ENCODE measurements at places on chromosomes 2 and 18.

- H3K27me3 ChIP-seq = no peaks in the 10 kb centered on the region
- H3K27ac ChIP-seq = no peak overlapping the region
- no peaks in the 10 kb centered on the region for H3K36me3 ChIP-seq
- H3K4me3 ChIP-seq = no peak overlapping the region
Observed at GRCh38 chr18:10052871-10053270, 139.1 kb downstream of the VAPA start.

- H3K4me1 ChIP-seq = peaks cover 1% of the 10 kb centered on the region
- no peak for DNase-seq
- no peak overlapping the region for H3K4me3 ChIP-seq
- no peaks in the 10 kb centered on the region for H3K27me3 ChIP-seq
Observed at GRCh38 chr2:101509499-101510284, 34.8 kb upstream of the RFX8 start.

GRCh38 chr2:63610525-63610924 is 21.8 kb downstream of the MDH1 start:
- H3K27ac ChIP-seq = no peak overlapping the region
- H3K4me3 ChIP-seq = no peak overlapping the region
- H3K27me3 ChIP-seq = no peaks in the 10 kb centered on the region
- peaks cover 17% of the 10 kb centered on the region for H3K36me3 ChIP-seq
- no peaks in the 10 kb centered on the region for H3K4me1 ChIP-seq
- DNase-seq = no peak

- H3K36me3 ChIP-seq = no peaks in the 10 kb centered on the region
- H3K27me3 ChIP-seq = peaks cover 17% of the 10 kb centered on the region
- no peak overlapping the region for H3K4me3 ChIP-seq
- no peak for DNase-seq
- H3K4me1 ChIP-seq = no peaks in the 10 kb centered on the region
Observed at GRCh38 chr2:149075853-149076252, 37.4 kb downstream of the LYPD6B start.

DNA sequence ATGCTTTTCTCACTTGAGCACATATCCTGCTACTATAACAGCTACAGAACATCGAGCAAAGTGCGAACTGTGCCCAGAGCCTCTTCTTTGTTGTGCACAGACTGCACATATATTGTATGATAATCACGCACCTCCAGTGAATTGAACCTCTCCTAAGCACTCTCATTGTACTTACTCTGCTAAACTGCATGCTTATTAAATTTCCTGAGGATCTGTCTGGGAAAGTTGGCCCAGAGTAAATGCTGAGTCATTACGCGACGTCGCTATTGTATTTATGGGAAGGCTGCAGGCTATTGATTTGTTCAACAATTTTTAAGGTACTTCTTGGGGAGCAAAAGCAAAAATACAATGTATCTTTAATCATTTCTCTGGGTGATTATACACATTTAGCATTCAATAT is 399.6 kb upstream of the DSEL start:
- no peaks in the 10 kb centered on the region for H3K4me1 ChIP-seq
- no peaks in the 10 kb centered on the region for H3K27me3 ChIP-seq
- no peaks in the 10 kb centered on the region for H3K36me3 ChIP-seq
- no peak overlapping the region for H3K4me3 ChIP-seq
- no peak for DNase-seq

- no peak for DNase-seq
- H3K27ac ChIP-seq = no peak overlapping the region
- H3K4me3 ChIP-seq = no peak overlapping the region
- H3K27me3 ChIP-seq = no peaks in the 10 kb centered on the region
- H3K36me3 ChIP-seq = no peaks in the 10 kb centered on the region
- peaks cover 8% of the 10 kb centered on the region for H3K4me1 ChIP-seq
Observed at GRCh38 chr2:33498291-33498956, 22.0 kb downstream of the RASGRP3 start.

GRCh38 chr2:69514406-69514805 is 77.2 kb upstream of the NFU1 start:
- no peaks in the 10 kb centered on the region for H3K27me3 ChIP-seq
- H3K36me3 ChIP-seq = peaks cover 94% of the 10 kb centered on the region
- H3K27ac ChIP-seq = no peak overlapping the region
- H3K4me3 ChIP-seq = no peak overlapping the region
- H3K4me1 ChIP-seq = no peaks in the 10 kb centered on the region

DNA sequence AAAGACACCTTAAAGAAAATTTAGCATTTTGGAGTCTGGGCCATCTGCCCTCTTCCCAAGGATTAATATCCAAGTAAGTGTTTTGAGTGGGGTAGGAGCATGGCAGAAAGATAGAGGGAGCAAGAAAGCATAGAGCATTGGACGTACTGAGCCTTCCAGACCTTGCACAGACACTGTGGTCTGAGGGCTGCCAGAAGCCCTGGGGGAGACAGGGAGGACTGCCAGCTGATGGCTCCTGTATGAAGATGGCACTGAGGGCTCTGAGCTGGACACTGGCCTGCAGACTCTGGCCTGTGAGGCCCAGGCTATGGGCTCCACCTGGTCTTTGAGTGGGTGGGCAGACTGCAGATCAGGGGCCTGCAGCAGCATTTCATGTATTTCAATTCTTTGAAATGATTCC is 2.9 kb upstream of the PKDCC start:
- DNase-seq = no peak
- no peak overlapping the region for H3K27ac ChIP-seq

- H3K36me3 ChIP-seq = no peaks in the 10 kb centered on the region
- no peak for DNase-seq
- no peak overlapping the region for H3K4me3 ChIP-seq
- H3K27ac ChIP-seq = no peak overlapping the region
- H3K4me1 ChIP-seq = no peaks in the 10 kb centered on the region
Observed at GRCh38 chr2:23036629-23037028, 348.4 kb upstream of the KLHL29 start.

DNA sequence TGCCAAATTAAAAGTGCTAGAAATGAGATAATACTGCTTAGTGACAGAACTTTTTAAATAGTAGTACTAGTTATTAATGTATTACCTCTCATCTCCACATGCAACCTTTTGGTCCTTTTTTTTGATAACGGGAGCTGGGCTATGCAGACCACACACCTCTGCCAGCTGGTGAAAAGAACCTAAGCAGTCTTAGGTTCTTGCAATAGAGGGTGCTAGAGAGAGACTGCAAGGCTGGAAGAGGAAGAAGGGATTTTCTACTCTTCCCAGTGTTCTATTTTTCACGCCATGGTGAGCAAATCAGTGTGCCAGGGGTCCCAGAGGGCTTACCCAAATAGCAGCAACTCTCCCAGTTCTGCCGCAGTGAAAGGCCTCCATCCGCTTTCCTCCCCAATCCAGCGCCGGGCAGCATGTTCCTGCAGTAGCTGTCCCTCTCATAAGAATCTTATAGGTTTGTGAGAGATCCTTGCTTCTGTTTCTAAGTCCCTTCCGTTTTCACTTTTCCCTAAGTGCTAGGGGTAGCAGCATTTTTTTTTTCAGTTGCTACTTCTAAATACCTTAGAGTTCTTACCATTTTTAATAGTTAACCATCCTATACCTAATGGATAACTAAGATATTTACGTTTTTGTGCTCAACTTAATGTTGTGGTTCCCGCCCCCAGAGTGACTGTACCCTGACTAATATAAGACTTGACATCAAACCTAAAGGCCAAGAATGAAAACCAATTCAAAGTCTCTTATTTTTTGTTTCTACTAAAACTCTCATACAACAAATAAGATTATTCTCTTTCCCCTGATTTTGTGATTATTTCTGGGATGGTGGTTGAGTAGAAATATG is 69.4 kb upstream of the UBE2E3 start:
- peaks cover 18% of the 10 kb centered on the region for H3K27me3 ChIP-seq
- H3K4me1 ChIP-seq = no peaks in the 10 kb centered on the region
- H3K4me3 ChIP-seq = no peak overlapping the region
- no peaks in the 10 kb centered on the region for H3K36me3 ChIP-seq

DNA sequence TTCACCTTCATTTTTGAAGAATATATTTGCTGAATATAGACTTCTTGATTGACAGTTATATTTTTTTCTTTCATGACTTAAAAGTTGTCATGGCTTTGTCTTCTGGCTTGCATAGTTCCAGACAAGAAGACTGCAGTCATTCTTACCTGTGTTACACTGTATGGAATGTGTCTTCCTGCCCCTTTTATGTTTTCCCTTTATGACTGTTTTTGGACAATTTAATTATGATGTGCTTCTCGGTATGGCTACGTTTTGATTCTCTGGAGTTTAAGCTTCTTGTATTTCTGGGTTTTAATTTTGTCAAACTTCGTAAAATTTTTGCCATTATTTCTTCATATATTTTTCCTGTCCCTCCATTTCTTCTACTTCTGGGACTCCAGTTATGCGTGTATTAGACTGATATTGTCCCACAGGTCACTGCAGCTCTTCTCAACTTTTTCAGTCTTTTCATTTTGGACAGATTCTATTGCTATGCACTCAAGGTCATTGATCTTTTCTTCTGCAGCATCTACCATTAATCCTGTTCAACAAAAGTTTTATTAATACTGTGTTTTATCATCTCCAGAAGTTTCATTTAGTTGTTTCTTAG is 17.1 kb downstream of the MTERF4 start:
- no peak for DNase-seq
- no peak overlapping the region for H3K4me3 ChIP-seq
- H3K4me1 ChIP-seq = no peaks in the 10 kb centered on the region
- H3K27me3 ChIP-seq = no peaks in the 10 kb centered on the region
- no peak overlapping the region for H3K27ac ChIP-seq
